ENCODE measurements at places on chromosomes 16 and 17.

DNA sequence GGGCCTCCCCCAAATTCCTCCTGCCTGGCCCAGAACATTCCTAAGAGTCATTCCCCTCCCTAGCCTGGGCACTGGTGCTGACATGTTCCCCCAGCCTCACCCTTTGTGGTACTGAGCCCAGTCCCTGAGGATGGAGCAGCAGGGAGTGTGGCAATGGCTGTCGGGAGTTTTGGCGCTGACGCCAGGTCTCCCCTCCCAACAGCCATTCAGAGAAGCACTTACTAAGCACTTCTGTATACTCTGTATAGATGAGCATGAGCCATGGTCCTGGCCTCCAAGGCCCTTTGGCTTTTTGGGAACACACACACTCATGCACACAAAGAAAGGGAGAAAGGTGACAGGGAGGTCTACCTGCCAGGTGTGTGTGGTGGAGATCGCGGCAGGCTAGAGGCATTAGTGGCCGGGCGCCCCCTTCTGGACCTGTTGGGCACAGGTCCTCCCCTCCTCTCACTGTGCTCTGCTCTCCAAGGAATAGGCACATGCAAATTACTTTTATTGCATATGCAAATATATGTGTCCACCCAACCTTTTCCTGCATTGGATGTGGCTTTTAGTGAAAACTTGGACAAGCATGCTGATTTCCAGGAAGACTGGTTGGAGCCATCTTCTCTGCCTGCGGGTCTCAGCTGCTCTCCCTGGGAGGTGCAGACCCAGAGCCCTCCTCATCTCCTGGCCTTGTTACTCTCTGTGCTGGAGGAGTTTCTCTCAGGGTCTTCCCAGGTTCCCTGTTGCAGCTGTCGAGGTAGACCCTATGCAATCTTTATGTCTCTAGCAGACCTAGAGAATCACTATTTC, 17.4 kb upstream of the C17orf107 start:
- DNase-seq = peak; percentile 16

DNA sequence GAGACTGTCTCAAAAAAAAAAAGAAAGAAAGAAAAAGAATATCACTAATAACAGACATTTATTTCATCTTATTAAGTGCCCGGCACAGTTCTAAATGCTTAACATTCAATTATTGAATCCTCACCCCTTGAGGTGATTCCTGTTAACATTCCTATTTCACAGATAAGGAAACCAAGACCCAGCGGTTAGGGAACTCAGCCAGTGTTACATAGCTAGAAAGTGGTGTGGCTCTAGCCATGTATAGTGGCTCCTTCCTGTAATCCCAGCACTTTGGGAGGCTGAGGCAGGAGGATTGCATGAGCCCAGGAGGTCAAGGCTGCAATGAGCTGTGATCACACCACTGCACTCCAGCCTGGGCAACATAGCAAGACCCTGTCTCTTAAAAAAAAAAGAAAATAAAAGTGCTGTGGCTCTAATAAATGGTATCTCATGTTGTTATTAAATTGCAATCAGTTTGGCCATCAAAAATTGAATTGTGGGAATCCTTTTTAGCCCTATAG, 28.1 kb downstream of the ZNRF1 start:
- DNase-seq = peak; percentile 43

DNA sequence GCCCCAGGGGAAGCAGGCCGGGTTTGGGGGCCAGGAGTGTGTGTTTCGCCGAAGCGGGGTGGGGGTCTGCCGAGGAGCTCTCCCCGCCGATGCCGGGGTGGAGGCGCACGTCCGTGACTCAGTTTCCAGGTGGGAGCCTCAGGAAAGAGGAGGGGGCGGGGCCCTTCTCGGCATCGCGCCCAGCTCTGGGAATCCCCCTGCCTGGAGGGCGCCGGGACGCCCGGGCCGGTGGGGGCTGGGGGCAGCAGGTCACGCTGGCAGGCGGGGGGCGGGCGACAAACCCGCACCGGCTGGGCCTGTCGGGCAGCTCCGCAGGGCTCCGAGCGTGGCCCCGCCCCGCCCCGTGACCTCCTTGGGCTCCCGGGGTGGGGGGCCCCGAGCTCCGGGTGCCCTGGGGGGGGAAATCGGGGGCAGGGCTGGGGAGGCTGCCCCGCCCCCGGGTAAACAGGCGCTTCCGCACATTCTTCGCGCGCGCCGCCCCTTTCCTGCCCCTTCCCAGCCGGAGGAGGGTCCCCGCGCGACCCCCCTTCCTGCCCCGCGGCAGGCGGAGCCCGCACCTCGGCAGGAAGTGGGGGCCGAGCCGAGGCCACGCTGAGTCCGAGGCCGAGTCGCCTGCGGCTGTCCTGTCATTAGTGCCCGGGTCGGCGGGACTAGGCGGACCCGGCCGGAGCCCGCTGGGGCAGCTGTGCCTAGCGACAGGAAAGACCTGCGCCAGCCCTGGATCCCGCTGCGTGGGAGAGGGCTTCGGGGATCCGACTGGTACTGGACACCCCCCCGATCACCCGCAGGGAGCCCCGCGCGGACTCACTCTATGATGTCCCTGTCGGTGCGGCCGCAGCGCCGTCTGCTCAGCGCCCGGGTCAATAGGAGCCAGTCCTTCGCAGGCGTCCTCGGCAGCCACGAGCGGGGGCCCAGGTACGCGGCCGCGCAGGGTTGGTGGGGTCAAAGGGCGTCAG, 9.3 kb downstream of the RIPOR1 start:
- DNase-seq = peak; percentile 87

GRCh38 chr17:8952191-8952590, 13.3 kb downstream of the PIK3R5 start:
- DNase-seq = no peak

DNA sequence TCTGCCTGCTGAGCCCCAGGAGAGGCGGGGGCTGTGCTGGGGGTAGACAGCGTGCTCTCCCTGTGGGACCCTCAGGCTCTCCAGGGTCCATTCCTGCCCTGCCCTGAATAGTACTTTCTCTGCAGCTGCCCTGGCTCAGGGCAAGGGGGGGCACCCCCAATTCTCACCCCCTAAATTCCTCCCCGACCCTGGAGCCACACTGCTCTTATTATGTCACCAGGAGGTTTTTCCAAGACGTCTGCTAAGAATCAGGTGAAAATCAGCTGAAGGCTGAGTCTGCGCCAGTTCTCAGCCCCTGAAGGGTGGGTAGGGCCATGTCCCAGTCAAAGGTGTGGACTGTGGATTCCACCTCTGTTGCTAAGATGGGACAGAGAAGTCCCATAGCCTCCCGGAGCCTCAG, 49.9 kb upstream of the MAP3K14 start:
- DNase-seq = no peak

DNA sequence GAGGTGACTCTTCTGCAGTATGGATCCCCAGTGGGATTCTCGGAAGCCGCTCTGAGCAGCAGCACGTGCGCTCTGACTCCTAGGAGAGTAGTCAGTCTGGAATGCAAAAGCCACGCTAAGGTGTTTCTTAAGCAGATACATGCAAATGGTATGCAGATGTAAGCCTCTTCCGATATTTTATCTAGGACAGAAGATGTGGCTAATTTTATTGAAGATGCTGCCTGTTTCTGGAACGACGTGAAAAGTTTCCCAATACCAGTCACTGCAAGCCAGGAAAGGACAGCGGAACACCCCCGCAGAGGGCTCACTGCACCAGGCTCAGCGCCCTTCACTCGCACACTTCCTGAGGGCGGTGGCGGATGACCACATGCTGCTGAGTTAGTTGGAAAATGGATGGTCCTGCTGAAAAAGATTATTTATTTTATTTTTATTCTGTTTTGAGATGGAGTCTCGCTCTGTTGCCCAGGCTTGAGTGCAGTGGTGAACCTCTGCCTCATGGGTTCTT, 10.1 kb downstream of the FADS6 start:
- DNase-seq = no peak

- DNase-seq = no peak
Observed at GRCh38 chr17:65941356-65941899, 250.5 kb downstream of the CEP112 start.

DNA sequence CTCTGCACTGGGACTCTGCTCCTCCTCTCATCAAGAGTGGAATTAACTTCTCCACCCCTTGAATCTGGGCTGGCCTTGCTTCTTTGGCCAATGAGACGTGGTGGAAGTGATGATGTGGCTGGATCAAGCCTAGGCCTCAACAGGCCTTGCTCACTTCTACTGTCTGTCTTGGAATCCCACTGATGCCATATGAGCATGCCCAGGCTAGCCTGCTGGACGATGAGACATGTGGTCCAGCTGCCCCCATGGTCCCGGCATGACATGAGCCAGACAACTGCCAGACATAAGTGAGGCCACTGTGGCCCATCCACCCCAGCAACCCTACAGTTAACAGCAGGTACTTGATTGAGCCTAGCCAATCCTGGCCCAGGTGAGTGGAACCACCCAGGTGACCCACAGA, 18.7 kb downstream of the VAC14 start:
- no peak for DNase-seq

- no peak for DNase-seq
Observed at GRCh38 chr16:27550582-27550920, 607 bp downstream of the KATNIP start.

- no peak for DNase-seq
Observed at GRCh38 chr17:71464241-71464640, 656.6 kb upstream of the SOX9 start.

DNA sequence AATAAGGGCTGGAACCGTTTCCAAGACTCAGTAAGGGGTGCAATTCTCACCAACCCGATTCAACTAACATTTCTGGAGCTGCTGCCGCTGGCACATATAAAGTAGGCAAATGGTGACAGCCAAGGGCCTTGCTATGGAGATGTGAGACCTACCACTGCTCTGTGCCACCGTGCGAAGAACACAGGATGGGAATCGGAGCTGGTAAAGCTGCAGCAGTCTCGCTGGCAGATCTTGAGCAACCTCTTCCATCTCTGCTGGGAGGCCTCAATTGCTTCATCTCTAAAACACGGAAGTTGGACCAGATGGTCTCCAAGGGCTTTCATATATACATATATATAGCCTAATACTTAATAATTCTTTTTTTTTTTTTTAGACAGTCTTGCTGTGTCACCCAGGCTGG, 128.9 kb upstream of the RCVRN start:
- DNase-seq = no peak

- peak; percentile 22 for DNase-seq
Observed at GRCh38 chr17:81735264-81736102, 23.4 kb downstream of the SLC25A10 start.

DNA sequence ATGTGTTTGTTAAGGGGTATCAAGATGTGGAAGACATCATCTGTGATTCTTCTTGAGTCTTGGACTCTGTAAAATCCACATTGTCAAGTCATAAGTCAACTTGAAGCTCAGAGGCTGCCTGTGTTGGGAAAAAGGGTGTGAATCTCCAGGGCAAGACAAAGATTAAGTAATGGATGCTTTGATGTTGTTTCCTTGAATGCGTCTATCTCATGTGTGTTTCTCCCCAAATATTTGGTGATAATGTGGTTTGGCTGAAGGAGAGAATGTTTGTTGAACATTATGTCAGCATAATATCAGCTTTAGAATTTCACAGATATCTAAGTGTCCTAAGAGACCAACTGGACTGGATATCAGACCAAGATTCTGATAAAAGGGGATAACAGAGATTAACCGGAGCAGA, 24.1 kb upstream of the KCNJ16 start:
- no peak for DNase-seq

- peak; percentile 19 for DNase-seq
Observed at GRCh38 chr17:55735731-55736405, 13.2 kb upstream of the TMEM100 start.

GRCh38 chr16:78763821-78764440, 664.5 kb downstream of the WWOX start:
- DNase-seq = no peak

- DNase-seq = peak; percentile 30
Observed at GRCh38 chr17:56594320-56595107, 1.0 kb downstream of the NOG start.

GRCh38 chr16:25064937-25065336, 46.6 kb upstream of the LCMT1 start:
- no peak for DNase-seq

All from NCI-H226 (cell line).